ENCODE measurements at places on chromosomes 3 and 15. TPM values are rescaled to one million over a fixed set of nuclear protein-coding genes. Genes with fewer than 3 reads are reported as not detected.

Gene PROK2
- not detected for total RNA-seq

Gene UACA
- 229 TPM for total RNA-seq

Gene ITGA11
- 9.6 TPM for total RNA-seq

Gene POLQ
- total RNA-seq, result 11.3 TPM

Gene PLSCR4
- total RNA-seq, result 86.8 TPM

Gene C3orf22
- total RNA-seq, result not detected

Gene C2CD4A
- total RNA-seq, result 0.28 TPM

Gene ADCY5
- total RNA-seq, result under 0.01 TPM

Gene COX5A
- 61.7 TPM for total RNA-seq

Gene ZBED2
- under 0.01 TPM for total RNA-seq
